Urinary bladder (tissue), 4 donors: ENCODE measurements at places on chromosomes 6 and 20. TPM values are rescaled to one million over a fixed set of nuclear protein-coding genes. Genes with fewer than 3 reads are reported as not detected.
A peak's percentile ranks its signal among the peaks of the same experiment; 100 is the strongest.

CD40 gene
- total RNA-seq = 3.1 TPM

SERPINB1 gene
- 15.9 TPM for total RNA-seq

HLA-DQB2 gene
- 0.21 TPM for total RNA-seq

TNF gene
- not detected for total RNA-seq

DAAM2 gene
- total RNA-seq = 21.1 TPM

COL12A1 gene
- 470 TPM for total RNA-seq

C20orf141 gene
- total RNA-seq = not detected

SOX4 gene
- total RNA-seq = 71.0 TPM

ASIP gene
- not detected for total RNA-seq

FAM162B gene
- 12.0 TPM for total RNA-seq

TRIM40 gene
- total RNA-seq = not detected

DNA sequence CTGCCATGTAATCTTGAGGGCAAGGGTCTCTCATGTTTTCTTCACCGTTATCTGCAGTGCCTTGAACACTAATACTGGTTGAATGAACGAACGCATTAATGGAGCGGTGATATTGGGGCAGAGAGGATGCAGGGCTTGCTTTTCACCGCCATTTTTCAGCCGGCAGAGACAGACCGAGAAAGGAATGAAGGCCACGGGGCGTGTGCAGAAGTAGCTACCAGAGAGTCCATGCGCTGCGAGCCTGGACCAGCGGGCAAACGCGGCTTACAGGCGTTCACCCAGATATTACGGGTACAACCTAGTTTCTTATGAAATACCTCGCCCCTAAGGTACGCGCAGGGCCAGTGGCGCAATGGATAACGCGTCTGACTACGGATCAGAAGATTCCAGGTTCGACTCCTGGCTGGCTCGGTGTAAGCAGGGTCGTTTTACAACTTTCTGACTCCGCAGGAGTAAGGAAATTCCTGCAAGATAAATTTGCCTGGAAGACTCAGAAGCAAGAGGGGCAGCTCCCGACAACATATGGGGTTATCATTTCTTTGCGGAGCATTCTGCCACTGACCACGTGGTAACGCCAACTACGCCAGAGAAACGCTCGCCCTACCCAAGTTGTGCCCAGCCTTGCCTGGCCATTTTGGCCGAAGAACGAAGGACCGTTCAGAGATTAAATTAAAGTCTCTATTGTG, 863 bp upstream of the HMGN4 start:
- peak; percentile 89 for DNase-seq

DNA sequence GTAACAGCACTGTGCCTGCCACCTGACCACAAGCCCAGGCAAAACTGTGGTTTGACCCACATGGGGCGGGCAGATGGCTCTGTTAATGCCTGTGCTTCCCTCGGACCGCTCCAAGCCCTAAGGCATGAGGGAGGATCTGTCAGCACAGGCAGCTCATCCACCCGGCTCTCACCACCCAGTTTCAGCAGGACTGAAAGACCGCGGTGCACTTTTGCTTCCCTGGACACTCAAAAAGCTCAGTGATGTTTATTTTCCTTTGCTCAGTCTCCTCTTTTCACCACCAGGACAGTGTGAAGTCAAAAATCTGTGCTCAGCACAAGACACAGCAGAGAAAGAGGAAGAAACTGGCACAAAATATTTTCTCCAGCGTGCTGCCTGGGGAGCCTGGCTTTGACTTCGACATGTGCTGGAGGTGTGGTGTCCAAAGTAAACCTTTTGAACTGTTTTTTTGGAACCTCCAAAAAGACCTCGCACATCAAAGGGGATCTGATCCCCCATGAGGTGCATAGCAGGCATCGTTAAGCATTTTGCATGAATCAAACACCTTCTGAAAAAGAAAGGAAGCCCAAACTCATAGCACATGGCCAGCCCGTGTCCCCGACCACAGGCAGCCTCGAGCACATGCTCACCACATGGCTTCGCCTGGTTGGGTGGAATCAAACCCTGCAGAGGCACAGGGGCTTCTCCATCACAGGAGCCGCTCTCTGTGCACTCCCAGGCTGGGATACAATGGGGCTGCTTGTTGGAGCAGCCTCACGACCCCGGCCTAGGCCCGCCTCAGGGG, 441.7 kb upstream of the JARID2 start:
- DNase-seq = no peak

GRCh38 chr20:61105395-61105794, 146.7 kb upstream of the CDH4 start:
- no peak for DNase-seq

DNA sequence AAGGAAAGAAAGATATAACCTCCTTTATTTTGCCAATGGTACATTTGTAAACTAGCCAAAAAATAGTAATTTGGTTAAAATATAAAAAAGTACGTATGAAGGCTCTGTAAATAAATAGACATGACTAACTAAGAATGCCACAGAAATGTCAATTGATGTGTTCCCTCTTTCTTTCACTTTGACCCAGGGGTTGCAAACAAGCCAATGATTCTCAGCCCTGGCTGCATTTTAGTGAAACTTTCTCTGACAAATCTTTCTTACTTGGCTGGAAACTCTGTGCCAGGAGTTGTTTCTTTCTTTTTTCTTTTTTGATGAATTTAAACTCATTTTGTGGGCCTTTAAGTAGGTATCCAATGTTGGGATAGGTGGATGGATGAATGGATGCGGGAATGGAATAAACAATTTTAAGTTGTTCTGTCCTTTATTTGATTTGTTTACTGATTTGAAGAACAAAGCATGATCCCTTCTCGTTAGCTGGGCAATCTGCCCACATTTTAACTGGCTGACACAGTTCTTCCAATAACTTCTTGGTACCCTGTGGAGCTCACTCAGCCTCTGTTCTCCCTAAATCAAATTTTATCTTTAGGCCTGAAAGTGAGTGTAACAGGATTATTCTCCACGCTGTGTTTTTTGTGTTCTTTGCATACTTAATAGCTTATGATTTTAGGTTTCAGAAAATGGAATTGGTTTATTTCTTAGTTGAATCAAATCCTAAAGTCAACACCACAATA, 58.6 kb upstream of the GCLC start:
- DNase-seq = no peak

- DNase-seq = no peak
Observed at GRCh38 chr20:11445891-11446290, 471.8 kb upstream of the BTBD3 start.

- DNase-seq = no peak
Observed at GRCh38 chr6:169312658-169313346, 59.2 kb upstream of the THBS2 start.

- no peak for DNase-seq
Observed at GRCh38 chr6:165484178-165484889, 174.9 kb upstream of the C6orf118 start.

GRCh38 chr6:9801249-9801754, 613.6 kb downstream of the TFAP2A start:
- DNase-seq = no peak

DNA sequence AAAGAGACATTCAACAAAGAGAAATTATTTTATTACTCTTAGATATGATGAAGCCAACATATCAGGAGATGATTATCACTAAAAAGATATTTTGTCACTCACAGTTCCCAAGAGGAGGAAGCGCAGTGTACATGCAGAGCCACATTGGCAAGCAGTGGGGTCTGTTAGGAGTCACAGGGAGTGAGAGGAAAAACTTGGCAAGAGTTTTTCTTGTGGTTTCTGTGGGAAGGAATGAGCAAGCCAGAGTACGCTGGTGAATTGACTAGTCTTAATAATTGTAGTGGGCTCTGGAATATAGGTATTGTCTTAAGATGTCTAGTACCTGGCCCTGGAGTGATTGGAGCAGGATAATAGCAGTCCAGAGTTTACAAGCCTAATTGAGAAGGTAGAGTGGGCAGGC, 1095.2 kb downstream of the GRIK2 start:
- DNase-seq = no peak

DNA sequence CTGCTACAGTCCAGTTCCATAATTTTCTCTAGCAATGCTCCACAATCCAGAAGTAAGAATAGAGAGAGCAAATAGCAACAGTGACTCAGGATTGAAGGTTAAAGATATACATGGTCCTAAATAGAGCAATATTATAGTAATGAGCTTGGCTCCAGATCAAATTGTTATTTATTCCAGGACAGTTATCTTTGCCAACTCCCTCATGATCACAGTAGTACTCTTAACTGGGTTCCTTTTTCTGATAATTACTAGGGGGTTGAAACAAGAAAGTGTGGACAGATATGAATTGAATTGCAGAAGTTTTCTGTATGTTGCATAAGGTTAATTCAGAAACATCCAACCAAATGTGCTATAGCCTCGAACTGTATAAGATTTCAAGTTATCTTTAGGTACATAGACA, 11.9 kb downstream of the FAM184A start:
- DNase-seq = no peak
